ENCODE measurements at places on chromosomes 6 and 20.
A peak's percentile ranks its signal among the peaks of the same experiment; 100 is the strongest.

- no peak for DNase-seq
These were observed 7.6 kb downstream of the RRAGD start for GRCh38 chr6:89404512-89404911.

GRCh38 chr6:90537723-90538258 is 49.1 kb downstream of the MAP3K7 start:
- DNase-seq = peak; percentile 30

DNA sequence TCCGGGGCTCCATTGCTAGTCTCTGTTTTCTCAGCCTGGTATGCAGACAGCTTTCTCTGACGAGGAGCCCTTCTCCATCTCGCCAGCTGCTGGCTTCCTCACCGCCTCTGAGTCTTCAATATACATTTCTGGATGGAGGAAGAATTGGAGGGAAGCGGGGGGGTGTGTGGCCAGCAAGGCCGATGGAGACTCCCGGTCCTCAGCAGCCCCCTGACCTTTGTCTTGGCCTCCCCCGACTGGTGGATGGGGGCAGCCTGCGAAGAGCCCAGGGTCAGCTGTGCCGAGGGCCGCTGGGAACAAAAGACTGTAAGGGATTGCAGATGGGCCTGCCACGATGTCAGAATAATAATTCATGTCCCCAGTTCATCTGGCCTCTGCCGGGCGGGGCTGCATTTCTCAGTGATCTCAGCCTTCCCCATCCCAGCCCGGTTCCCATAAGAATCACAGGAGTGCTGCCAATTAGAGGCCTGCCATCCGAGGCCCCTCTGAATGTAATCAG is 54.3 kb upstream of the STX16 start:
- no peak for DNase-seq

GRCh38 chr20:23195636-23196035 is 109.5 kb upstream of the CD93 start:
- no peak for DNase-seq

- DNase-seq = peak; percentile 55
These were observed 82.3 kb upstream of the RIPOR2 start for GRCh38 chr6:25017932-25018567.

DNA sequence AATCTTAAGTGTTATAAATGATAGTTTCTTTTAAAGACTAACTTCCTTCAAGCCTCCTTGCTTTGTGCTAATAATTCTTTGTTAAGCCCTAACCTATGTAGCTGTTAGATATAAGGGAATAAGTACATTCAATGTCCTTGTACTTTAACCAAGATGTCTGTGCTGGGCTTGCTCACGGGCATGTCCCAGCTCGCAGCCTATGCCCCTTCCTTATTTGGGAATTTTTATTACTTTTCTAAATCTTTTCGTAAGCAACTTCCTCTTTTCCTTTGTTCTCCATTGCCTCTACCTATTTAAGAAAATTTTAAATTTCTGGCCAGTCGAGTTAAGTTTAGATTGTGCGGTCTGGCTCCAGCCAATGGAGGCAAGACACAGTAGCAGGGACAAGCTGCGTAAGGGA is 26.0 kb upstream of the CDK19 start:
- no peak for DNase-seq

GRCh38 chr20:42697962-42698361 is 491.7 kb downstream of the PTPRT start:
- no peak for DNase-seq

DNA sequence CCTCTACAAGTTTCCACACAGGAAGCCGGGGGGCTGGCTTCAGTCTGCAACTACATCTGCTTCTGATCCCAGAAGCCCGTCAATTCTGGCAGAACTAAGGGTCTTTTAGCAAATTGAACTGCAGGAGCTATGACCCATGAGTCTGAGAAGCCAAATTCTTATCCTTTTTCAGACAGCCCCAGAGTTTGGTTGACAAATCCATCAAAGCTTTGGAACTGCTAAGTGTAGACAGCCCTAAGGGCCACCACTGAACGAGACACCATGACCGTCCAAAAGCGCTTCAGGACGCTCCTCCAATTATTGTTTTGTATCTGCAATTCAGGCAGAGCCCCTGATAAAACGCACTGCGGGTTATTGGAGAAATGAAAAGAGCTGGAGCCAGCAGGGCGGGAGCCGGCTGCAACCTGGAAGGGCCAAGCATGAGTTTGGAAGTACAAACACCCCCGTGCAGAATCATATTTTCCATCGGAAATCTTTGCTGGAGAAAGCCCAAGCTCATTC is 67.1 kb downstream of the GNAS-AS1 start:
- DNase-seq = no peak

- no peak for DNase-seq
These were observed 172.3 kb downstream of the EPM2A start for GRCh38 chr6:145562771-145563615.
